ENCODE measurements at places on chromosomes 2 and 18.
A peak's percentile ranks its signal among the peaks of the same experiment; 100 is the strongest.

GRCh38 chr2:65277791-65278483 lies 50.3 kb downstream of the ACTR2 start:
- no peak for DNase-seq

- DNase-seq: no peak
These were observed 7.9 kb downstream of the IL1RN start for GRCh38 chr2:113135317-113135716.

DNA sequence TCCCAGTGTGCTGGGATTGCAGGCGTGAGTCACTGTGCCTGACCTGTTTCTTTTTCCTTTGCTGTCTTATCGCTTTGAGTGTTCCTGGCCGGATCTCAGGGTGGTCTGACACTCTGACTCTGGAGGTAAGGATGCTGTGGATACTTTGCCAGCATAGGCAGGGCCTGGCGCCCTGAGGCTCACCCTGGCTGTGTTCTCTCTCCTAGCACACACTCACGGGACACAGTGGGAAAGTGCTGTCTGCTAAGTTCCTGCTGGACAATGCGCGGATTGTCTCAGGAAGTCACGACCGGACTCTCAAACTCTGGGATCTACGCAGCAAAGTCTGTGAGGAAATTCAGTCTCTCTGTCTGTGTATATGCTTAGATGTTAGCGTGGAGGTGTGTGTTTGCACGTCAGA lies 18.0 kb upstream of the SAG start:
- no peak for DNase-seq

DNA sequence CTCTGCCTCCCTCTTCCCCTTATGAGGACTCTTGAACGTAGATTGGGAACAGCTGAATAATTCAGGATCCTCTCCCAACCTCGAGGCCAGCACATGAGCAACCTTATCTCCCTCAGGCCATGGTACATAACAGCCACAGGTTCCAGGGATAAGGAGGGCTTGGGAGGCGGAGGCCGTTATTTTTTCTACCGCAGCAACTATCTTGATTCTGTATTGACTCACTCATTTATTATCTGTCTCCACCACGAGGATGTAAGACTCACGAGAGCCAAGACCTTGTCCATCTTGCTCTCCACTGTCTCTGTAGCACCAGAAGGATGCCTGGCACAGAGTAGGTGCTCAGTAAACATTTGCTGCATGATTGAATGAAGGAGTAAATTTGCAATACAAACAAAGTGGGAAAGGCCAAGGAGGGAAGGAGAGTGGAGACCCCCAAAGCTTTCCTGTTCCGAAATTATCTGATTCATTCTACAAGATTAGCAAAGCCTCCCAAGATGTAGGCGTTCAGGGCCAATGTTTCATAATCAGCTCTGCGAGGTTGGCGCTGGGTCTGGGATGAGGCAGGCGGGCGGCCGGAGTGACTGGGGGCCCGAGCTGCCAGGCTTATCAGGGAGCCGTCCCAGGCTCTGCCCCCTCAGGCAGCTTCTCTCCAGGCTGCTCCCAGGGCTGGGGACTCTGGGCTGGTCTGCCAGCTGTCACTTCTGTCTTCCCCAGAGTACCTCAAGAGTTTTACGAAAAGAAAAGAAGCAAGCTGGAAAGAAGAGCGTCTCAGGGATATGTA lies 31.6 kb downstream of the INPP5D start:
- DNase-seq: no peak

DNA sequence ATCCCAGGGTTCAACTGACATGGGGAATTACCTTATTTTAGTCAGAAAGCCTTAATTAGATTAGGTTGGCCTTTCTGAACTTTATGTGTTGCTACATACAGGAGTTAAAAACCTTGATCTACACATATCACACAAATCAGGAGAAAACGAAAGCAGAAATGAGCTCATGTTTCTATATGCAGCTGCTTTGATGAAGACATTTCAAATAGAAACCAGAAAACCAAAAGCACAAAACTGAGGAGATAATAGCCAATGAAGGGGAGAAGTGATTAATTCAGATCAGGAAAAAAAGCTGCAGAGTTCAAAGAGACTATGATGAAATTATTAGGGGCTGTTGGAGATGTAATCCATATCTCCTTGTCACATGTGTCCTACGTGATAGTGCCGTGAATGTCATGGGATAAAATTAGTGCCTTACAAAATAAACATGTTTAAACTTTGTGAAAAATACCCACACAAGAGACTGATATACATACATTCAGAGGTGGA lies 255.0 kb downstream of the CAMKMT start:
- no peak for DNase-seq

DNA sequence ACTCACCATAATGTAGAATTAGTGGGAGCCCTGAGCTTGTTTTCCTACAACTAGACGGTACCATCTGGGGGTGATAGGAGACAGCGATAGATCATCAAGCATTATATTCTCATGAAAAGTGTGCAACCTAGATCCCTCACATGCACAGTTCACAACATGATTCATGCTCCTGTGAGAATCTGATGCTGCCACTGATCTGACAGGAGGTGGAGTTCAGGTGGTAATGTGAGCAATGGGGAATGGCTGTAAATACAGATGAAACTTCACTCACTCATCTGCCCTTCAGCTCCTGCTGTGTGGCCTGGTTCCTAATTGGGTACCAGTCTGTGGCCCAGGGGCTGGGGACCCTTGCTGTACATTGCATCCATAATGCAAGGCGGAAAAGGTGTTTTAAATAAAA lies 60.7 kb downstream of the USP34 start:
- DNase-seq: no peak

GRCh38 chr2:13758412-13758811 lies 874.1 kb upstream of the LRATD1 start:
- no peak for DNase-seq

DNA sequence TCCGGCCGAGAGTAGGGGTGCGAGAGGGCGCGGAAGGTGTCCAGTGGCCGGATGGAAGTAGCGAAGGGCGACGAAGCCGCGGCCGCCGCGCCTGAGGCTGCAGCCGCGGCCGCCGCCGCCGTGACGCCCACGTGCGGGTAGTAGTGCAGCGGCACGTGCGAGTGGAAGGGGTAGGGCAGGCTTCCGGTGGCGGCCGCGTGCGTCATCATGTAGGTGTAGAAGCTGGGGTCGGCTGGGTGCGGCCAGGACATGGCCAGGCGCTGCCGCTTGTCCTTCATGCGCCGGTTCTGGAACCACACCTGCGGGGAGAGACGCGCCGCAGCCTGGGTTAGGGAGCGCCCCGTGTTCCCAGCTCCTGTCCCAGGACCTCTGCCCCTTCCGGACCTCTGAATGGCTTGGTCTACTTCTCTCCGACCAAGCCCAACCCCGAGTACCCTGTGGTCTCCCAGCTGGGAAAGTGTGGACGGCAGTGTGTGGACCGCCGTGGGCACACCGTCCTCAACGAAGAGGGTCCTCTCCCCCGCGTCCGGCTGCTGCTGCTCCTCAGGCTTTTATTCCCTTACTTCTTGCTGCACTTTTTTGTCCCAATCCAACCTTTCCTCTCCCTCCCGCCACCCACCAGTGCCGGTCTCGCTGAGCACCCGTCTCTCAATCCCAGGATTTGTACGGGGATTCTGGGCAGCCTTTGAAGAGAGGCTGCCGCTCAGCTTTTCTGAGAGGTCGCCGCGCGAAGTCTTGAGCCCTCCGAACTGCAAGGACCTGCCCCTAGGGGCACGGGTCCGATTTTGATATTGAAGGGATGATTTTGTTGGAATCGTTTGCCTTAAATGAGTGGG lies 3.0 kb downstream of the EVX2 start:
- DNase-seq: peak; percentile 58

GRCh38 chr2:148670773-148671172 lies 26.2 kb downstream of the EPC2 start:
- DNase-seq: no peak

GRCh38 chr18:55579501-55580270 lies 8.3 kb downstream of the TCF4 start:
- no peak for DNase-seq

DNA sequence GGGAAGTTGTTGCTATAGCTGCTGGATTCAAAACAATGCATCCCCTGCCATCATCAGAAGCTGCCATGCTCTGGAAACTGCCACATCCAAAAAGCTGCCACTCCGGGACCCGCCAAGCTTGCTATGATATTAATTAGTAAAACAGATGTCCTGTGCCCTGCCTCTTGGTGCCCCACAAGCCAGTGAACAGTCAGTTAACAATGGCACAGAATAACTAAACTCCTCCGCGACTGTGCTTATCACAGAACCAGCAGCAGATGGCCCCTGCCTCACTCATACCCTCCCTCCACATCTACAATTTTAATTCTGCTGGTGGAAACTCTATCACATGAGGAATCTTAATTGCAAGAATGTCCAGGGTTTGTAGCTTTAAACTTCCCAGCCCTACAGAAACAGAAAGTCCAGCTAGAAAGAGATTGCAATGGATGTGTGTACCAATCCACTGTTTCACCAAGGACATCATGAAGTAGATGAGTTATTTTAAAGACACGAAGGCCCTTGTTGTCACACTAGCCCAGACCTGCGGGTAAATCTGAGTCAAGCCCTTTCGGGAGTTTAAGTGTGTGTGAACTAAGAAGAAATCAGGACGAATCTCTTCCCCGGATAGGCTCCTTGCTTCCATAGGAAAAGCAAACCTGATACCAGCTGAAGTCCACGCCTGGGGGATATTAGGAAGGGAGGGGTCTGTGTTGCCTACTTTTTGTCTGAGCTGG lies 7.4 kb upstream of the ACYP2 start:
- no peak for DNase-seq

- no peak for DNase-seq
These were observed 70.8 kb upstream of the NABP1 start for GRCh38 chr2:191607096-191607495.

DNA sequence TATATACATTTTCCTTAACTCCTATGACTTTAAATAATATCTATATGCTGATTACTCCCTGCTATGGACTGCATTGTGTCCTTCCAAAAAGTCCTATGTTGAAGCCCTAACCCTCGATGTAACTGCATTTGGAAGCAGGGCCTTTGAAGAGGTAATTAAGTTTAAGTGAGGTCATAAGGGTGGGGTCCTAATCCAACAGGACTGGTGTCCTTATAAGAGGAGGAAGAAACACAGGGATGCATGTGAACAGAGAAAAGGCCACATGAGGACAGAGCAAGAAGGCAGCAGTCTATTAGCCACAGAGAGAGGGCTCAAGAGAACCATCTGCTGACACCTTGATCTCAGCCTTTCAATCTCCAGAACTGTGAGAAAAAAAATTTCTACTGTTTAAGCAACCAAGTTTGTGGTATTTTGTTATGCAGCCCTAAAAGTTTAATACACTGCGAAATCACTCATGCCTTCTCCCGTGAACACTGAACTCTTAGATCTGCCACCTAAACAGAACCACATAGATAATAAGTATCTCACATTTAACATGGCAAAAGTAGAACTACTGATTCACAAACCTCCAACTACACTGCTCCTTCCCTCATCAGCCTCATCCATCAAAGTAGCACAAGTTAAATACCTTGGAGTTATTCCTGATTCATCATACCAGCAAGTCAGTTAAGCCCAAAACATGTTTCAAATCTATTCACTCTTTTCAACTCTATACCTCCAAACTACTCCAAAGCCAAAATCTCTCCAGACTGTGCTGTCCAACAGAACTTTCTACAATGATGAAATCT lies 65.4 kb downstream of the HIBCH start:
- DNase-seq: no peak

GRCh38 chr2:47238638-47239037 lies 83.5 kb upstream of the STPG4 start:
- no peak for DNase-seq

GRCh38 chr18:36580266-36580665 lies 248.5 kb downstream of the TPGS2 start:
- DNase-seq: no peak

DNA sequence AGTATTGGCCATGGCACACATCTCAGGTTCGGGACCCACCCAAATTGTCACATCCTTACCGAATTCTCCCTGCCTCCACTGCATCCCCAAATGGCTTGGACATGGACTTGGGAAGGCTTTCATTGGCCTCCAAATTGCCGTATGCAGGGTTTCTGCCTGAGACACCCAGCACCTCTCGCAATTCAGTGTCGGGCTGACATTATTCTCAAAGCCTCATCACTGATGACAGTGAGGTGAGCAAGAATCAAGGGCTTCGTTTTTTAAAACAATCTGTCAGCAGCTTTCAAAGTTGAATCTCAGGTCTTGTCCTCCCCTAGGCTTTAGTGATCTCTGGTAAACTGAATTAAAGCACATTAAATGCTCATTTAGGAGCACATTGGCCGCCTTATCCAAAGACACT lies 29.5 kb upstream of the TGFA start:
- DNase-seq: no peak

GRCh38 chr2:70420143-70420542 lies 118.3 kb upstream of the FAM136A start:
- no peak for DNase-seq

GRCh38 chr18:5770176-5770575 lies 125.1 kb downstream of the TMEM200C start:
- no peak for DNase-seq

GRCh38 chr2:36886664-36887063 lies 79.7 kb downstream of the STRN start:
- no peak for DNase-seq

GRCh38 chr2:88933091-88933490 lies 241.6 kb downstream of the RPIA start:
- DNase-seq: no peak

GRCh38 chr2:175535631-175536030 lies 354.1 kb upstream of the ATP5MC3 start:
- no peak for DNase-seq

DNA sequence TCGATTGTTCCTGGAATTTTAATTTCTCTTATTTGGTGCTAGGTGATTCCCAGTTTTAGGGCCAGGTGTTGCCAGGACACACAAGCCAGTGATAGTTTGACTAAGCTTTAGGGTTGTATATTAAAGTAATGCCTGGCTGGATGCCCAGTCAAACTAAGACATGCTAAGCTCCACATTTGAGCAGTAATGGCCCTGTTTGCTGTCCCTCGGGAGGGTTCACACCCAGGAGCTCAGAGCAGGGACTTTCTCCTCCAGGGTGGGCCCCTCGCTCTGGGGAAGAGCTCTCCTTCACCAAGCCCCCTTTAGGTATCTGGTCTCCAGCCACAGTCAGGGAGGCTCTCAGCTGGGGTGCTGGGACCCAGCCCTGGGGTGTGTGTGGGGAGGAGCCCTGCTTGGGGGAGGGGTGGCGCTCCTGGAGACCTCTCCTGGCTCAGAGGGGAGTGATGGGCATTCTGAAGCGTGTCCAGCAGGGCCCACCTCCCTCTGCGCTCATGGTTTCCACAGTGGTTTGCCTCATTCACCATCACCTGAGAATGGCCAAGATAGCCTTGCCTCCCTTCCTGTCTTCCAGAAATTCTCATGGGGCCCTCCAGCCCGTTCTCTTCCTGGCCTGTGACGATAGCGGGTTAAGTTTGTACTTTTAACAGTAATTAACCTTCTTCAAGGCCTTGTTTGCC lies 31.7 kb downstream of the INPP4A start:
- DNase-seq: no peak

DNA sequence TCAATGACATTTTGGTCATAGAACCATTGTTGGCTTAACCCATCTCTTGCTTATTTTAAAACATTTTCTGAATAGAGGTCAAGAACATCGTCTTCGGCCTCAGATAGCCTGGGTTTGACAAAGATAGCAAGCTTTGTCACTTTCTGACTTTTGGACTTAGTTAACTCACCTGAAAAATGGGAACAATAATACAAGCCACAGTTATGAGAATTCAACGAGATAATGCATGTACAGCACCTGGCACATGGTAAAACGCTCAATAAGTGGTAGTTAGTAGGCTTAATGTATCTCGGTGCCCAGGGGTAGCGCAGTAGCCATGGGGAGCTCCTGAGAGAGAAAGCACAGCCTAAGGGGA lies 446 bp upstream of the COPS7B start:
- DNase-seq: no peak

- DNase-seq: no peak
These were observed 9.0 kb upstream of the NPPC start for GRCh38 chr2:231935207-231935524.

Data from H9 (cell line).